ENCODE measurements at places on chromosomes 3 and 15.

DNA sequence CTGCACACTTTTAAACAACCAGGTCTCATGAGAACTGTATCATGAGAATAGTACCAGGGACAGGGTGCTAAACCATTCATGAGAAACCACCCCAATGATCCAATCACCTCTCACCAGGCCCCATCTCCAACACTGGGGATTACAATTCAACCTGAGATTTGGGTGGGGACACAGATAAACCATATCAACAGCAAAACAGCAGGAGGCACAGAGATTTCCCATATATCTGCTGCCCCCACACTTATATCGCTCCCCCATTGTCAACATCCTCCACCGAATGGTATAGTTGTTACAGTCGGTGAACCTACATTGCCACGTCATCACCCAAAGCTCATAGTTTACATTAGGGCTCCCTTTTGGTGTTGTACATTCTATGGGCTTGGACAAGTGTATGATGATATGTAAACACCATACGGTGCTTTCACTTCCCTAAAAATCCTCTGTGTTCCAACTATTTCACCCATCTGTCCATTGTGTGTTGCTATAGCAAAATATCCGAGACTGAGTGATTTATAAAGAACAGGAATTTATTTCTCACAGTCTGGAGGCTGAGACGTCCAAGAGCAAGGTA is 224.8 kb downstream of the FAM43A start:
- DNase-seq: no peak

DNA sequence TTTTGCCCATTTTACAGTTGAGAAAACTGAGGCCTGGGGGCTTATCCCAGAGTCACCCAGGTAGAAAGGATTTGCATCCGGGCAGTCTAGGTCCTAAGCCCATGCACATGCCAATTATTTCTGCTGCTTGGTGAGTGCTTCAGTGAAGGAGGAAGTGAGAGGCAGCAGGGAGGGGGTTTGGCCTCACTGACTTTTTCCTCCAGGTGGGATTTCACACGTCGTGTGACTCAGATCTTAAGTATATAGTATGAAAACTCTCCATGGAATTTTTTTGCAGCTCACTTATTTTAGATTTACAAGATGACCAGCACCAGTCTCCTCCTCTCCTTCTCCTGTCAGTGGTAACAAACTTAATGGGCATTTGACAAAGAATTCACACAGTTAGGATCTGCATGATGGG is 4.6 kb downstream of the ITGA11 start:
- DNase-seq: no peak

GRCh38 chr15:41851755-41852370 is 13.2 kb downstream of the PLA2G4B start:
- no peak for DNase-seq

DNA sequence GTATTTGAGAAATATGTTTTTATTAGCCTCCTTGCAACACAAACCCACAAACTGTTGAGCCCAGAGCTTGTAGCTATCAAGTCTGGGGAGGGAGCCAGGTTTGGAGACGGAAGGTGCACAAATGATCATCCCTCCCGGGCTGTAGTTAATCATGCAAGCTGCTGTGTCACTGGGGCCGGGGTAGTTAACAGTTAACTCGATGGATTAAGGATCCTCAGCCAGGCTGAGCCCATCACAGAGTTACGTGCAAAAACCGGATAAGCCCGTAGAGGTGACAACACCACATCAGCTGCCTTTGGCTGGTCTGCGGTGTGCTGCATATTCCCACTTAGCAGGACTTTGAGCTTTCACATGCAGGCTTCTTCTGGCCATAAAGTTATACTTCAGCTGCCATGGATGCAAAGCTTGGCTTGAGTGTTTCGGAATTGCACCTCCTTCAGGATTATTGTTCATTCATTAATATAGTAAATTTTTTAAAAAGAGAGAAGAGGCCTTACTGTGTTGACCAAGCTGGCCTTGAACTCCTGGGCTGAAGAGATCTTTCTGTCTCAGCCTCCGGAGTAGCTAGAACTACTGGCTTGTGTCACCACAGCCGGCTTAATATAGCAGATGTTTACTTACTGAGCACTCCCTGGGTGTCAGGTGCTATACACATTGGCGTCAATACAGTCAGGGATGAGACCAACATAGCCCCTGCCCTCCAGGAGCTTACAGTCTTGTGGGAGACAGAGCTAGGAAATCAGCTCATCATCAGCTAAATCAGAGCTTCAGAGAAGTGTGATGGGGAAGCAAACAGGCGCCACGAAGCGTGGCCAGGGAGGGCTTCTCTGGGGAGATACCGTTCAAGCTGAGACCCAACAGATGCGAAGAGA is 226.8 kb upstream of the BHLHE40 start:
- DNase-seq: no peak

- no peak for DNase-seq
Observed at GRCh38 chr3:149374793-149375500, 2.5 kb downstream of the TM4SF1 start.

DNA sequence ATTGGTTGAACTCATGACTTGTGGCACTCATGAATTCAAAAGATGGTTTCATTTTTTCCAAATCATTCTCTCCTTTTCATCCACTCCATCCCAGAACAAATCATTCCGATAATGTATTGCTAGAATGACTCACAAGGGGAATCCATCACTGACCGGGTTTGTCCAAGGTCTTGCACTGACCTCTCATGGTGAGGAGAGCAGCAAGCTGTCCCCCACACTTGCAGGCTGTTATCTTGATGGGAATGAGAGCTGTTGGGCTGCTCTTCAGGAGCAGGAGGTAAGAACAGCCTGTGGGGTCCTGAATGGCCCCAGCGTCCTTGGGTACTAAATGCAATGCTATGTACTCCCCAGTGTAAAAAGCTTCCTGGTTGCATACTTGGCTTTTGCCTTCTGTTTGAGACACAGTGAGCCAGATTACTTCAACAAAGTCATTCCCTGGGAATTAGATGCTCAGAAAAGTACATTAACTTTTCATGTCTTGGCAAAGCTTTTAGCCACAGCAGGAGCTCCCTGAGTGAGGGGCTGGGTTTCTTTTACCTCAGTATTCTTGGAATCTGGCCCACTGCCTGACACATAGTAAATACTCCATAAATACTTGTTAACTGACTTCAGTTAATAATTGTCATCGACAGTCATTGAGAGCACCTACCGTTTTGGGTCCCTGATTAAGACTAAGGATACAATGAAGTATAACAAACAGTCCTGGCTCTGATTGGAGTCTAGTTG is 24.1 kb downstream of the CCNL1 start:
- DNase-seq: no peak

- DNase-seq: no peak
Observed at GRCh38 chr3:23950293-23950692, 5.2 kb downstream of the NR1D2 start.

DNA sequence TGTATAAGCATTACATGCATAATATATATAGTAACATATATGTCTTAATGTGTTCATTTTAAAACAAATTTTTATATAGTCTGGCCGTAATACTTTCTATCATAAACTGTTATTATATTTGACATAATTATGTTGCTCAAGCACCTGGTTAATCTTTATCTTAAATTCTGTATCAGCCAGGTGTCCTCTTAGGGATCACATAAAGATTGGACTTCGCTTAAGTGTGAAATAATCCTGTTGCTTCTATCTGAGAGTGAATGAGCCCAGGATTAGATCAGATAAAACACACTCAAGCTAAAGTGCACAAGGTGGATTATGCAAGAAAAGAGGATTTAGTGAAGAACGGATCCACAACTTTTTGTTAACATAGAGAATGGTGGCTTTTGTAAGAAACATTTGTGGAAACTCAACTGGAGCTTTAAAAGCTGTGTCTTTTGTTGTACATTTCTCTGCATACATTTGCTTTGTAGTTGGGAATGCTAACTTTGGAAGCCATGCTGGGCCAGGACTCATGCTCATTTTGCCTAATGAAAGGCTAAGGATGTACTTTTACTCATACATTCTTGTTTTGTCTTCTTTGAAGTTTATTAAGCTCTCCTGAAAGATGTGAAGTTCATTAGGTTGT is 437.8 kb downstream of the ZIC1 start:
- no peak for DNase-seq

DNA sequence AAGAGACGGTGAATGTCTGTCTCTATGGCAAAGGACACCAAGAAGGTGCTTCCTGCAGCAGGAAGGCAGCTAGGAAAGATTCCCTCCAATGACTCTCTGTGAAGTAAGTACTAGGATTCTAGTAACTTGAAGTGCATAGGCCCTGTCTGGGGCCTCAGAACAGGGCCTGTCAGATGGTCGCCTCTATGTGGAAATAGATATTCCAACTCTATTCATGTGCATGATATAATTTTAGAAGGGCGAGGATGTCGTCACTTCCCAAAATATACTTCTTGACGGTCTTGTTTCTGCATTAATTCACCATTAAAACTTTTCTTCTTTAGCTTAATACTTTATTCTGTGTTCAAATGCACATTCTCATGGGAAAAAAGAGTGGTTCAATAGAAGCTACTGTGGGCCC is 167.0 kb downstream of the TLE3 start:
- no peak for DNase-seq

GRCh38 chr3:40096661-40097111 is 212.8 kb upstream of the EIF1B start:
- DNase-seq: no peak

DNA sequence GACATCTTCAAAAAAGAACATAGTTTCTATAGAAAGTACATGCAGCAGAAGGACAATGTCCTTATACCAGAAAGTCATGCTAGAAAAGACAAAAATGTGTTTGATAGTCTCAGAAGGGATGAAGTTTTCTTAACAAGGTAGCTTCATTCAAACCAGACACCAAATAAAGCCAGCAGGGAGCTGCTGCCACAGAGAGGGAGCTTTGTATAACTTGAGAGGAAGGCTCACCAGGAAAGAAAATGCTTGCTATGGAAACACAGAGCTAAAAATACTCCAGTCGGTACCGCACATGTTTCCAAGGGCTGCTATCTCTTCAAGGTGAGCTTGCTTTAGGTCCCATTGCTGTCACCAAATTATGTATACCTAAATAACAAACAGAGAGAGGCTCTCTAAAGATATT is 1074.8 kb upstream of the ALCAM start:
- DNase-seq: no peak

GRCh38 chr15:85702321-85703101 is 92.2 kb downstream of the KLHL25 start:
- DNase-seq: no peak

DNA sequence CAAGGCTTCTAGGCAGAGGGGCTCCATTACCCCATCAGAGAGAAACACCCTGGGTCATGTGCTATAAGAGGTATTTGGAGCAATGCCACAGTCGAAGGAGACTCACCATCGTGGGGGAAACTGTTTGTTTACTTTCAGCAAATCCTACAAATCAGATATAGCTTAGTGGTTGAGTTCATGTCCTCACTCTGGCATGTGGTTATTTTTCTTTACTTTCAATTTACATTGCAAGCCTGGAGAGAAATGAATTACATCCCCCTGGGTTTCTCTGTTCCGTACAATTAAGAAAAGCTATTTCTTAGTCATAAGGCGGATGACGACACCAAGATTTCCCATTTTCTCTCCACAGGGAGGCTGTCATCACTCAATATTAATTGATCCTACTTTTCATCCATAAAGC is 36.9 kb downstream of the RFTN1 start:
- DNase-seq: no peak

DNA sequence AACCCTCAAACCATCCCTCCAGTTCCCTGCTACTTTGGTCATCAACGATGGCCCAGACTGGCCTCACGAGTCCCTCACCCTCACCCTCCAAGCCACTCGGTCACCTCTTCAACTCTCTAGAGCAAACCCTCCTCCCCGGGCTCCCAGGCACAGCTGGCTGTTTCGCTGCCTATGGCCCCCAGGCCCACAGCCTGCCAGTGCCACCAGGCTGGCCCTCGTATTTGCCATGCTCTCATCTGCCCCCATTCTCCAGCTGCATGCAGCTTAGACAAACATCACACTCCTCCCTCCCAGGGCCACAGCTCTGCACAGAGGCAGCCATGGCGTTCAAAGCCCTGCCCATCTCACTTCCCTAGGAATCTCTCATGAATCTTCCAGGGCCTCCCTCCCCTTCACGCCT is 13.8 kb downstream of the RAB43 start:
- no peak for DNase-seq

DNA sequence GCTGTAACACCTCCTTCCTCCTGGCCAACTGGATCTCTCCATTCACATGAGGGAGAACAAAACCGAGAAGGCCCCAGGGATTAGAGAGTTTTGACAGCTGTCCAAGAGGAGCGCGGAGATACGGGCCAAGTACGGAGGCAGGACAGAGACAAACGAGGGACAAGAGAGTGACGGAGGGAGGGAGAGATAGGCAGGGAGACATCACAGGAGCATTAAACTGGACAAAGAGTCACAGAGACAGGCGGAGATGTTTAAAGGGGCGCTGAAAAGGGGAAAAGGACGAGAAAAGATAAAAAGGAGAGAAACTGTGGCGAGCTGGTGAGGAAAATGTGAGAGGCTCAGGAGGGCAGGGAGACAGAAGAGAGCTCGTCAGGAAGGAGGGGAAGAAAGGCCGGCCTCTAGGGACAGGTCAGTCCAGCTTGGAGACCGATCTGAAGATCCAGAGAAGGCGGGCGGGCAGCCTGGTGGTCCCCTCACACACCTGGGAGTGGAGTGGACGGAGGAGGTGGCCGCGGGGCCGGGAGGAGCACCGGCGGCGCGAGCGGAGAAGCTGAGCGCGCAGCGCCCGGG is 40.5 kb upstream of the ROPN1 start:
- peak; percentile 48 for DNase-seq

DNA sequence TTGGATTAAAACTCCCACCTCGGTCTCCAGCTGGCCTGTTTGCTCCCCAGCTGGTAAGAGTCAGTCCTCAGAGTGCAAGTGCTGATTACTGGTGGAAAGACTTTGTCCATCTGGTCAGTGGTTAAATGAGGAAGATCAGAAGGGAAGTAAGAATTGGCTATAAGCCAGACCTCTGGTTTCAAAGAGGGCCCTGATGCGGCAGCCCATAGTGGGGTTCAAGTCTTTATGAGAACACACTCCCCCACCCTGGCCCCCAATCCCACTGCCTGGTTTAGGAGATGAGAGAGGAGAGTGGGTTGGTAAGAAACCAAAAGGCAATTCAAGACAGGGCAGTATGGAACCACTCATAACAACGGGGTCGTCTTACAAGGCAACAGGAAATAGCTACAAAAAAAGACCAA is 65.0 kb downstream of the FRMD4B start:
- peak; percentile 31 for DNase-seq

DNA sequence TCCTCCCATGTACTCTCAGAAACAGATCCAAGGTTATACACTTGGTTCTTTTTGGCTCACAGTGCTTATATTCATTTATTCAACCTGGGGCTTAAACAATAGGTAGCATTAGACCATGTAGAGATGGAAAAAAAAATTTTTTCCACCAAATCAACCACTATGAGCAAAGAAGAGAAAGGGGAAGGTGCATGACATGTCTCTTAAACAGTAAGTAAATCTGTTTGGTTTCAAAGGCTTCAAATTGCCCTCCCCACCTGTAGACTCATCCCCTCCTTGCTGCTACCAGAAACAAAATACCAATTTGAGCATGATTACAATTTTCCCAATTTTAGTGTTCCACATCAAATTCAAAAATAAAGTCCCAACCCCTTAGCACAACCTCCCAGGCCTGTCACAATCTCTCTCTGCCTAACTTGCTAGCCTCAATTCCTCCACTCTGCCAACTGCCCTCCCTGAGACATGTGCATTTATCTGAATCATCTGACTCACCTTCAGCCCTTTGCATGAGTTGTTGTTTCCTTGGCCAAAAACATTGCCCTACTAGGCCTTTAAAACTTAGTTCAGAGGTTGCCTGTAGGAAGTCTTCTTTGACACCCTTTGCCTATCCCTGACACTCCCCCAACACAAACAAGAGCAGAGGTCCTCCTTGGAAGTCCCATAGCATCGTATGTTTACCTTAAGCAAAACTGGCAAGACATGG is 30.3 kb upstream of the TSC22D2 start:
- DNase-seq: no peak
